ENCODE measurements at places on chromosomes 4 and X.

GRCh38 chr4:147236806-147237205, 244.1 kb upstream of the EDNRA start:
- no peak for DNase-seq

DNA sequence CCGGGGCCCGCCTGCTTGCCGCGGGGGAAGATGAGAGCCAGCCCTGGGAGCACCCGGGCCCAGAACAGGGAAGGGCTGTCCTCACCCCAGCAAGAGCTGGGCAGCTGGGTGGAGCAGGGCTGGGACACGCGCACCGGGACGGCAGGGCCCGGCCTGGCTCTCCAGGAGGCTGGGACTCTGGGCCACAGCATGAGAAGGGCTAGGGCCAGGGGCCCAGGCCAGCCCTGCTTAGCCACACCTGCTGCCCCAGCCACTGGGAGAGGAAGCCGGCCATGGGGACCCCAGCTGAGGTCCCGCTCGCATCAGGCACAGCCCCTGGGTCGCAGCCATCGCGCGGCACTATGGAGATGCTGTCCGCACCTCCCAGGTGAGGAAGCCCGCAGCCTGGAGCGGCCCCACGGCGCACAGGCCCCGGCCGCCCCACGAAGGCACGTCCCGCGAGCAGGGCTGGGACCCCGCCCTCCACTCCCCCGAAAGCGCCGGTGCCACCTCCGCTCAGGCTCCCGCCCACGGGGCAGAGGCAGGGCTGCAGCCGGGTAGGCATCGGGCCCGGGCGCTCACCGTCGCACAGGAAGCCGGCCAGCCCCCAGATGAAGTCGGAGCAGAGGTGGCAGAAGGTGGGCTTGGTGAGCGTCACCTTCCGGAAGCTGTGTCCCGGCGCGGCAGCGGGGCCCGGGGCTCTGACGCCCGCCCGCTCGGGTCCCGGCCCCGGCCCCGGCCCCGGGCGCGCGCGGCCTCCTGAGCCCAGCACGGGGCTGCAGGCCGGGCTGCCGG, 531 bp downstream of the DGKQ start:
- peak; percentile 24 for DNase-seq

- DNase-seq = no peak
These were observed 105.4 kb downstream of the SYNPO2 start for GRCh38 chr4:118994030-118994429.

- DNase-seq = peak; percentile 39
These were observed 33.8 kb downstream of the LONRF3 start for GRCh38 chrX:119008110-119008744.

- peak; percentile 65 for DNase-seq
These were observed 88.4 kb downstream of the GPR143 start for GRCh38 chrX:9677098-9677739.

DNA sequence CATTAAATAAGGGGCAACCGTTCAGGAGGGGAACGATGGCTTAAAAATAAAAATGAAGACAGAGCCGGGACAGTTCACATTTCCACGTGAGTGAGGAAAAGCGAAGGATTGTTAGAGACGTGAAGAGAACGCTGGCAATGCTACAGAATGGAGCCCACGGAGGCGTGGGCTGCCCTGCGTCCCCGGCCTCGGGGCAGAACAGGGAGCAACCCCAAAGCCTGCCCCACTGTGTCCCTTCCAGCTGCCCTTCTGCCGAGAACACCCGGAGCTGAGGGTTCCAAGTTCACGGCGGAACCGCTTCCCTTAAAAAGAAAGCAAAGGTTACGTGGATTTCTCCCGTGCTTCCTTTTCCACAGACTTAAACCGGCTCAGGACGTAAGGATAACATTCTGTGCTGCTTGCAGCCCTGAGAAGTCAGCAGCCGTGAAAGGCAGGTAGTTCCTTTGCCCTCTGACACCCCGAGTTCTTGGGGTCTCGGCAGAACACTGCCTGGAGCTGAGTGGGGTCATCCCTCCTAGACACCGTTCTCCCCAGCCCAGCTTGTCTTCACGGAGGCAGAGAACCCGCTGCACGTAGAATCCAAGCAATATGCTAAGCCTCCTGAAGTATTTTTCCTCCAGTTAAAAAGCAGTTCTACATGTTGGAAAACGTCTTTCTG, 14.2 kb downstream of the DHRSX start:
- no peak for DNase-seq

DNA sequence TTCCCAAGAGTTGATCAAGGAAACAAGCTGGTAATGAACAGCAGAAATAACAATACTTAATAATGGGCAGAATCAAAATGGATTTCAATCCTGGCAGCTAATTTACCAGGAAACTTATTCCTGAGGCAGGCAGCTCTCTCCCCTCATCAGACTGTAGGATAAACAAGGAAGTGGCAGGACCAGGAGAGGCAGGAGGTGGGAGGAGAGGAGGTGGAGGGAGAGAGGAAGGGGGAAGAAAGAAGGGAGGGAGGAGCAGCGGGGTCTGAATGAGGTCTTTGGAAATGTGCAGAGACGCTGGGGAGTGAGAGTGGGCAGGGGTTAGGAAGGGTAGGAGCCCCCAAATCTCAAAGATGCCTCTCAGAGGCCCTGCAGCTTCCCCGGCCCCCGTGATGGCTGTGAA, 231.5 kb downstream of the BCOR start:
- DNase-seq = no peak

GRCh38 chrX:39196192-39197102, 395.2 kb downstream of the MID1IP1 start:
- DNase-seq = peak; percentile 21

DNA sequence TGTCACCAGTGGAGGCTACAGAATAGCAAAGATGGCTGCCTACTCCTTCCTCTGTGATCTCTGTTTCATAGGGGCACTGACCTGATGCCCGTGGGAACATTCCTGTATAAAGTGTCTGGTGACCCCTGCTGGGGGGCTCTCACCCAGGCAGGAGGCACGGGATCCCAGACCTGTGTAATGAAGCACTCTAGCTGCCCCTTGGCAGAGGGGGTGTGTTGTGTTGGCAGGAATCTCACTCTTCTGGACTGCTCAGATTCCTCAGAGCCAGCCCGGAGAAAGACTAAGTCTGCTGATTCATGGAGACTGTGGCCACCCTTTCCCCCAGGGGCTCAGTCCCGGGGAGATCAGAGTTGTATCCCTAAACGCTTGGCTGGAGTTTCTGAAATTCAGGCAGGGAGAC, 648.3 kb downstream of the SPRY1 start:
- DNase-seq = no peak

- DNase-seq = no peak
These were observed 310.3 kb upstream of the ZFP42 start for GRCh38 chr4:187685247-187685646.

- peak; percentile 16 for DNase-seq
These were observed 92.8 kb upstream of the CCDC160 start for GRCh38 chrX:134144231-134144630.

DNA sequence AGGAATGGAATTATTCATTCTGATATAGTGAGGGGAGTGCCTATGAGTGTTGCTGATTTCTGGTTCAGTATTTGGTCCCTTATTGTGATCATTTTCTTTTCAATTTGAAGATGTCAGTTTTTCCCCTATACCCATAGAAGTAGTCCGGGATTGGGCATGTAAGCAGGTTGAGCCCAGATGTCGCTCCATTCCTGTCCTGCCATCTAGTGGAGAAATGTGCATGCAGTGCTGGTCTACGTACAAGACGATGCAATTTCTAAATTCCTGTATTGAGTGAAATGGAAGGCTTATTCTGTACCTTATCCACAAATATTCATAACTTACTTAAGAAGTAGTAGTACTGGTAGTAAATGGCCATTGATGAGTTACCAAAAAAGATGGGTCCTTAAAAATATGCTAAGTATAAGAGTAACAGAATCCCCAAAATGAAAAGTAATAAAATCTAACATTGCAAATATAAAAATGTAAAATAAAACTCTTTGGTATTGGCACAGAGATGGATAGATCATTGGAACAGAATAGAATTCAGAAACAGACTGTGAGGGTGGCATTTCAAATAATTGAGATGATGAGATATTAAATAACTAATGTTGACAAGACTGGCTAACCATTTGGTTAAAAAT, 60.9 kb downstream of the UGT8 start:
- peak; percentile 37 for DNase-seq

- DNase-seq = no peak
These were observed 370.0 kb downstream of the GPAT3 start for GRCh38 chr4:83905952-83906351.

GRCh38 chr4:98802770-98803198, 126.1 kb downstream of the EIF4E start:
- no peak for DNase-seq

DNA sequence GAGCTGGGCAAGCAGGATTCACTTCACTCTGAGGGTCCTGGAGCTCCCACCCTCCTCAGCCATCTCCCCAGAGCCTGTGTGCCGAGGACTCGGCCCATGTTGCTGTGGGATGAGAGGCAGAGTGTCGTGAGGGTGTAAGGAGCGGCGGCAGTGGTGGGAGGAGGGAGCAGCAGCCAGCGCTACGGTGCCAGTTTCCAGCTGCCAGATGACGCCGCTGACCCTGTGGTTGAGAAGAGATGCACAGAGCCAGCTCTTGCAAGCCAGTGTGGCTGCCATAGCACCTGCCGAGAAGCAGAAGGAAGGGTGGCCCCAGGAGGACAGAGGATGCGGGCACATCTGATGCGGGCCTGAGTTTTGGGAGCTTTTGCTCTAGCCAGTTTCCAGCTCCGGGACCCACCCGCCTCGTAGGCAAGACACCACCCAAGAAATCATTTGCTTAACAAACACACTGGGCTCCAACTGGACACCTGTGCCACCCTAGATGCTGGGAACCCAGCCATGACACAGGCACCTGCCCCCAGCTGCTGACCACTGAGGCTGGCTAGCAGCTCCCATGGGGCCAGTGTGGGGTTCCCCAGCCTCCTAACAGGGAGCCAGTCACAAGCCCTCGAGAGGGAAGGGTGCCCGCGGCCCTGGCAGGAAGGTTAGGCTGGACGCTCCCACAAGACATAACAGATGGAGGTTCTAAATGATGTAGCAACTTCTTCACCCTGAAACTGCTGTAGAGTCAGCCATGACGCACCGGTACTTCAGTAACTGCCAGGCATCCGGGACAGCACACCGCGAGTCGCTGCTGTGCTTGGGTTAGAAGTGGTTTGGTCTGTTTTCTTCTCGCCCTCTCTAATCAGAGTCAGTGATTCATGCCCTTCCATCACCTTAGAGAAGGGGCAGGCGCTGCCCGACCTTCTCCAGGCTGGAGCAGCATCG, 8.9 kb downstream of the MSANTD1 start:
- no peak for DNase-seq

DNA sequence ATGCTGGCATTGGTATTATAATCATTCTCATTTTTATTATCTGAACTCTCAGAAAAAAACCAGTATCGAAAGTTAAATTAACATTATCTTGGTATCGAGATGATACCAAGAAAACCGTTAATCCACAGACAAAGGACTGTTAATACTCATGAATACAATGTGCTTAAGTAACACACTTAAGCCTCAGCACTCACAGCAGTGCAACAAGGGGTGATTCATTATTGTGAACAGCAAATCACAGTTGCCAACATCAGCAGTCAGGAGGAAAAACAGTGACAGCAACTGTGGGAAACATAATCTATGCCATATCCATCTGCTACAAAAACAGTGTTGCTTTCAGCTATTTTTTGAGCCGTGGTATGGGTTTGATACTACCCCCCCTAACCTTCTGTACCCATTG, 210.9 kb upstream of the ATOH1 start:
- no peak for DNase-seq

DNA sequence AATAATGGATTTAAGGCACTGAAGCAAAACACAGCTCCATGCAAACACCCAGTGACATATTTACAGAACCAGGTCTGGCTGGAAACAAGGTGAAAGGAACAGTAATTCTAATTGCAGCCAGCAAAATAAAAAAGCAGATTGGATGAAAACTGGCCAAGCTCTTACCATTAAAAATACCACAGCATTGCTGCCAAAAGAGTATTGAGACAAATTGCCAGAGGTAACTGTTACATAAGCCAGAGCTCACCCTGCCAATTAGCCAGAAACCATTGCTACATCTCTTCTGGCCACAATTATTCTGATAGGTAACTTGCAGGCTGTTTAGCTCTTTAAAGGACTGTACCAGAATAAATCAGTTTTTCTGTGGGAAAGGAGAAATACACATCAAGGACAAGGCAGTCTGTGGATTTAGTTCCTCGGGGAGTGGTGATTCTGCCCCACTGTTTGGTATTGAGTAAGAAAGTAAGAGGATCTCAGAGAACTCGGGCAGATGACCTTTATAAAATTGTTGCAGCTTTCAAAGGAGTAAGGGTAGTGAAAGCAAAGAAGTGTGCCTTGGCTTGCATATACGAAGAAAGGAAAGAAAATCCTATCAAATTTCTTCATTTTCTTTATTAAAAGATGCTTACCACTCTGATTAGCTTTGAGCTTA, 369.5 kb downstream of the PPP3CA start:
- DNase-seq = peak; percentile 35

GRCh38 chrX:2707334-2707760, 16.3 kb downstream of the CD99 start:
- DNase-seq = peak; percentile 93

GRCh38 chr4:8296491-8296890, 26.9 kb downstream of the HTRA3 start:
- DNase-seq = no peak

DNA sequence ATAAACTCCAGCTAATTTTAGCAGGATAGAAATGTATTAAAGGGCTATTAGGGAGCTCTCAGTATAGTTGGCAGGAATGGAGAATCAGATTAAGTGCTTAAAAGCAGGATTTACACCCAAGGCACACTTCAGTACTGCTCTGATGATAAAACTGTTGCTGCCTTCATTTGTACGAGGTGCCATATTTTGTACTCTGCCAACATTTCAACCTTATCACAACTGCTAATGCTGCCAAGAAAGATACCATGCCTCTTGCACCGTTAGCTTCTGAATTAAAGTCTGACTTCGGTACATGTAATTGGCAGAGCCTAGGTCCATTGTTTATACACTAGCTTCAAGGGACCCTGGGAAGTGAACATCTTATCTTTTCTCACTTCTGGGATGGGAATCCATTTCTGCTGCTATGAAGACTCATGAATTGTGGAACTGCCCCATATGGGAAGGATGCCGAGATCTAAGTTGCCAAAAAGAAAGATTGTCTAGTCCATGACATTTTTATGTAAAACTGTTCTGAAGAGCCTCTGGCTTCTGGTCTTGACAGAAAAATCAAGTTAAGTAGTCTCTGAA, 624.0 kb upstream of the IGFBP7 start:
- no peak for DNase-seq

GRCh38 chr4:67549123-67549522, 3.8 kb upstream of the CENPC start:
- peak; percentile 42 for DNase-seq

DNA sequence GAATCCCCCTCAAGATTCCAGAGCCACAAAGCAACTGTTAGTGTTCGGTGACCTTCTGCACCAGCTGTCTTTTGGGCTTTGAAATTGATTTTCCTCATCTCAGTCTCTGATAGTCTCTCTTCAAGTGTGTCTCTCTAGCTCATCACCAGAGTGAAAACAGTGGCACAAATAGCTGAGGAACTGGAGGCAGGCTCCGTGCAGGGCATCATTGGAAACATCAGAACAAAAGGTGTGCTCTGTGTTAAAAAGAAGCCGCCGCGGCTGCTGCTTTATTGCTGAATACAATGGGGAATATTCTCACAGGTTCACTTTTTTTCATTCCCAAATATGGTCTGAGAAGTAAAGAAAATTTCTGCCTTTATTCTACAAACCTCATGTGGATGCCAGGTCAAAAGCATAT, 297.5 kb downstream of the DCTD start:
- DNase-seq = no peak

- no peak for DNase-seq
These were observed 32.5 kb downstream of the FTHL17 start for GRCh38 chrX:31039327-31039711.

- DNase-seq = no peak
These were observed 392.6 kb upstream of the EPHA5 start for GRCh38 chr4:66062921-66063320.

Measured in suppressor macrophage treated with lipopolysaccharide for 4 hours (primary cell).